ENCODE measurements at places on chromosomes 11 and 22.

DNA sequence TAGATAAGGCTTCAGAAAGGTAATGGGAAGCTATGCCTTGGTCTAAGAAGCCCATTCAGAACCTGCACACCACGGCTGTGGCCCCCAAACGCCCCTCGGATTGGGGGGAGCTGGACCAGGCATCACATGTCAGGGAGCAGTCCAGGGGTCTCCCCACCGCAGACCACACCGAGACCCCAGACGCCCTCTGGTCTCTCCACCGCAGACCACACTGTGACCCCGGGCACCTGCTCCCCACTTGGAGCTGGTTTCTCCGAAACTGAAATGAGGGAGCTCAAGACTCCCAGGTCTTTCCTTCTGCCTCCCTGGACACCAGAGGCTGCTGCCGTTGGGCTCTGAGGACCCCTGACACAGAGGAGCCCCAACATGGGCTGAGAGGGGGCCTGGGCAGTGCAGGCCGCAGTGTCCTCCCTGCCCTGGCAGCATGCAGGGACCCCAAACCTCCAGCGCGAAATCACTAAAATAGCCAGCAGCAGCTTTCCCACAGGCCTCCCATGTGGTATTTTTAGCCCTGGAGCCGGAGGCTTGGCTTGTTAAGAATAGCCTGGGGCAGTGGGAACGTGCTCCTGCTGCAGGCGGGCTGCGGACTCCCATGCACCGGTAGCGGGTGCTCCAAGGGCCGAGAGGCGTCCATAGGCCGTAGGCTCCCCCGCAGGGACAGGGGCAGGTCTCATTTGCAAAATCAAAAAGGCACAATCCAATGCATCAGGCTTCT, 7.7 kb downstream of the LINC01488 start:
- DNase-seq = no peak

GRCh38 chr11:18798799-18799469, 7.3 kb upstream of the PTPN5 start:
- DNase-seq = no peak

DNA sequence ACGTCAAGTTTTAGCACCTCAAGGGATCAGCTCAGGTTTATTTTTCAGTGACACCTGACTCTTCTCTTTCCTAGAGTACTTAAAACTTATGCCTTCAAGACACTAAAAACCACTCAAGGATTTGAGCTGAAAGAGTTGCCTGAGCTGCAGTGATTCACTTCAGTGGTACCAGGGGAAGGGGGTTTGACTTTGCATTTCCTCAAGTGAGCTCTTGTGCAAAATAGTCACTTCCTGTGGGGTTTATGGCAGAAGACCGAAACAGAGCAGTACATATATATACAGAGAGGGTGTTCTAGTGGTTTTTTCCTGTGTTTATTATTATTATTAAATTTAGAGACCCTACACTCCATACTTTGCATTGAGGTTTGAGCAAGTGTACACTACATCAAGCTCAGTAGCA, 60.7 kb downstream of the DBX1 start:
- no peak for DNase-seq

DNA sequence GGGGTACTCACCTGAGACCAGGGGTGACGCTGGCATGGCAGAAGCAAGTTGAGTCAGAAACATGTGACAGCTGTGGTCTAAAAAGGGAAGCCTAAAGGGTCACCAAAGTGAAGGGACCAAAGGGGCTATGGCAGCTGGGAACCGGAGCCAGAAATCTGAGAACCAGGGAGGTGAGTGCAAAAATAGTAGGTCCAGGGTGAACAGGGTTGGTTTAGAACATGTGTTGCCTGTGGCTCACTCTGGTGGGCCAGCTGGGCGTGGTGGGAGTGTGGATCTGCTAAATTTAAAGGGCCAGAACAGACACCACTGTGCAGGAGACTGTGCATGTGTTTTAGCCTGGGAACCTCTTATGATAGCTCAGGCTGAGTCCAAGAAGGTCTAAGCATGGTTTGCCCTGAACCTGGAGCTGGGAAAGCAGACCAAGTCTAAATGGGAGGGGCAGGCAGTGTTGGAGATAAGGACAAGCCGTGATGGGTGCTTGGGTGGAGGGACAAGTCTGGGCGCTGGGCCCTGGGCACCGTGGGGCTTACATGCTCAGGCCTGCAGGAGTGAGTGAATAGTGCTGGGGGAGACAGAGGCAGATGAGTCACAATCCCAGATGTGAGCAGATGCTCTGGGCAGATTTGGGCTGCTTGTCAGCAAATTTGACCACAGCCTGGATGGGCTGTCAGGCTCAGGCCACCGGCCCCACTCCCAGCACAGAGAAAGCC, 41.4 kb upstream of the ZBED5 start:
- no peak for DNase-seq
